Left cardiac atrium (tissue), 4 donors: ENCODE measurements at places on chromosomes 4 and X.

- no peak for DNase-seq
Measured at GRCh38 chr4:5120468-5120867, 69.2 kb downstream of the STK32B start.

GRCh38 chr4:55004831-55005230 is 120.6 kb downstream of the KDR start:
- DNase-seq: peak; percentile 28

- no peak for DNase-seq
Measured at GRCh38 chr4:128287141-128287870, at the start of gene PGRMC2. Gene PGRMC2 (minus strand): TSS chr4:128287813. CDS start chr4:128287790, 23 bp downstream.

DNA sequence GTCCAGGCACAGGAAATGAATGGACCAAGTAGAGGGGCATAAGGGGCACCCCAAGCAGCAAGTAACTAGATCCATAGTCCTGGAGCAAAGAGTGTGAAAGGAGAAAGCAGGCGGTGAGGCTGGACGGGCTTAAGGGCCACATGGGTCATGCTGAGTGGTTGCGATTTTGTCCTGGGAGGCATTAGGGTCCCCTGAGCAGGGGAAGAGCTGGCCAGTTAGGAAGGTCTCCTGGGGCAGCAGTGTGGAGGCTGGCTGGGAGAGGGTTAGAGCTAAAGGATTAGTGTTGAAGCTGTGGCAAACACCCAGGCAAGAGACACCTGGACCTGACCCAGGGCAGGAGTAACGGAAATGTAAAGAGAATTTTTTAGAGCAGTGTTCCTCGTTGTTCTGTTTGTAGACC is 26.5 kb downstream of the MYOZ2 start:
- no peak for DNase-seq

- peak; percentile 34 for DNase-seq
Measured at GRCh38 chrX:46575991-46576392, 2.4 kb downstream of the CHST7 start.

- peak; percentile 50 for DNase-seq
Measured at GRCh38 chr4:173536808-173537429, 6.9 kb upstream of the HAND2 start.

DNA sequence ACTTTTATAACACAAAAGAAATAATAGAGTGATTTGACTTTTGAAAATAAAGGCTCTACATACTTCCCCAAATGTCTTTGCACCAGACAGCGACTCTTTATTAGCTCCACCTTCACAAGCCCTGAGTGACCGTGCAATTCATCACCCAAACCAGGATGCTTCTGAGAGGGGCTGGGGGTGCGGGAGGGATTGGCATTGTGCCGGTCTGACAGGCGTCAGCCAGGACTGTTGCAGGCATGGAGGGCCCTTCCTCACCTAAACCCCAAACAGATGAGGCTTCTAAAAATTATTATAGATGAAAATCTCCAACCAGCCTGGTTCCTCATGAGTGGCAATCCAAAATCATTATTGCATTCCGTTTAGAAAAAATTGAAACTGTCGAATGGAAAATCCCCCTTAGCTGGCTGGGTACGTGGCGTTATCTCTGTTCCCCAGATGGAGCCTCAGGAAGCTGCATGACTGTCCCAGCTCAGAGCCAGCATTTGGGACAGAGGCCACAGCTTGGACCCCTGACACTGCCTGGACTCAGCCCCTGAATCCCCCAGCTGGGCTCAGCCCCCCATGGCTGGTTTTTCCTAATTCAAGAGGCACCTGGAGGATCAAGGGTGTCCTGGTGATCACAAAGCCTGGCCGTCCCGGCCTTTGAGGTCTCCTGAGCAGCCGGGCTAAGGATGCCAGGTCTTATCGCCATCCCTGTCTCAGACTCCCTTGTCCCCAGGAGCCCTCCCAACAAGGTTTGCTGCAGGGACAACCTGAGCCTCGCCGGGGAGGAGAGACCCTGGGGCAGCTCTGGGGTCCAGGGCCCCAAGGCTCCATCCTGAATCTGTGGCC is 60.4 kb downstream of the SORCS2 start:
- no peak for DNase-seq

- no peak for DNase-seq
Measured at GRCh38 chrX:65127842-65128241, 151.6 kb upstream of the ZC4H2 start.

- DNase-seq: no peak
Measured at GRCh38 chr4:20926529-20926928, 226.3 kb downstream of the PACRGL start.

- DNase-seq: no peak
Measured at GRCh38 chr4:118866442-118866841, 22.2 kb upstream of the SYNPO2 start.

DNA sequence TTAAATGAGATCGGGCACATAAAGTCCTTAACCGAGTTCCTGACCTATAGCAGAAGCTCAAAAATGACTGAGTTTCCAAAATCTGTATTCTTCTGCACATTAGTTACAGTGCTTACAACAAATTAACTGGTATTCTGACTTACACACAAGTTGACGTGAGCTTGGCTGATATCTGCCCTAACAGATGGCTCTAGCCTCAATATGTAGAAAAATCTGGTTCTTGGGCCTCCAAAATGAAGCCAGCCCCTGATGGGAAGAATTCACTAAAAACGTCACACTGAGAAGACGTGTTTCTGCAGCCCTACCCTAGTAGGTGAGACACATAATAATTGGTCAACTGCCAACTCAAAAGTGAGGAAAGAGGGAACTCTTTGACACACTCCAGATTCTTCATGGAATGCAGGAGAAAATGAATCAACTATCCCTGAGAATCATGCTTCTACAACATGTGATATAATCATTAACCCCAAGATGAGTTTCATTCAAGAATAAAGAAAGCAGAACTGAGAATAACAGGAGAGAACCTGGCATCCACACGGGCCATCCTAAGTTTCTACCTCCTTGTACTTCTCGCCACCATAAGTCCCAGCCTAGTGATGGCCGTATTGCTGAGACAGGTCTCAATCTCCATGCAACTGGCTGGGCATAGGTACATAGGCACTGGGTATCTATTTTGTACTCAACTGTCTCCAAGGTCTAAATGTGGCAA is 8.2 kb downstream of the STX18 start:
- no peak for DNase-seq
